T-helper 1 cell (primary cell): ENCODE measurements at places on chromosomes 4 and X.

DNA sequence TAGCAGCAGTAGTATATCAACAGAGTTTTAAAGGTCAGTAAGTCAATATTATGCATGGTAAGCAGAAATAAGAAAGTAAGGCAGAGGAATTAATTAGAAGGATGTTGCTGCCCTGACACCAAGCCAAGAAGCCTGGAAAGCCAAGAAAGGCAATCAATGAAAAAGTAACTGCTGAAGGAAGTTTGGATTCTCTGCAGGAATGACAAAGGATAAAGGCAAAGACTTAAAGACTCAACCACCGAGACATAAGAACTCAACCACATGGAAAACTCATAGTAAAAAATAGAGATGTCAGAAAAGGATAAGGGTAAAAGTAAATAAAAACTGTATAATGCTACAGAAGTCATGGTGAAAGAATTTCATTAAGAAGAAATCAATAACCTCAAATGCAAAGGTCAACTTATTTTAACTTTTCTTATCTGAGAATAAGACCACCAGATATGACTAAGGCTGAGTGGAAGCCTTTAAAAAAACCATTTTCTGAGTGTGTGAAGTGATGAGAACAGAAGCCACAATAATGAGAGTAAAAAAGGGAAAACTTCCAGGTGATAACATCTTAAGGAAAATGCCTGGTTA is 55.2 kb downstream of the NEK1 start:
- no peak for DNase-seq

DNA sequence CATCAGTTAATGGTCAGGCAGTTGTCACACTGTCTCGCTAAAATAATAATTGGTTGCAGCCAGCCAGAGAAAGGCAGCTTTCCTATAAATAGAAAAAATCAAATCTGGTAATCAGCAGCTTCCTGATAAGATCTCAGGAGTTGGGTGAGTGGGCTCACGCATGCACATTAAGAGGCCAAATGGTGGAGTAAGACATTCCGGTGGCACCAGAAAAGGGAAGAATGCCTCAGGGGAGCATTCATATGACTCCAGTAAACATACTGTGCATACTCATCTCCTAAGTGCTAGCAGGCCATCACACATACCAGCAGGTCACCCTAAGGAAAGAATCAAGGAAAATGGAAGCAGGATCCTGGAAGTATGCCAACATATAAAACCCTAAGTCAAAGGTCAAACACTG is 40.1 kb downstream of the UGT2B15 start:
- no peak for DNase-seq

GRCh38 chr4:86218746-86219473 is 140.9 kb downstream of the MAPK10 start:
- no peak for DNase-seq

DNA sequence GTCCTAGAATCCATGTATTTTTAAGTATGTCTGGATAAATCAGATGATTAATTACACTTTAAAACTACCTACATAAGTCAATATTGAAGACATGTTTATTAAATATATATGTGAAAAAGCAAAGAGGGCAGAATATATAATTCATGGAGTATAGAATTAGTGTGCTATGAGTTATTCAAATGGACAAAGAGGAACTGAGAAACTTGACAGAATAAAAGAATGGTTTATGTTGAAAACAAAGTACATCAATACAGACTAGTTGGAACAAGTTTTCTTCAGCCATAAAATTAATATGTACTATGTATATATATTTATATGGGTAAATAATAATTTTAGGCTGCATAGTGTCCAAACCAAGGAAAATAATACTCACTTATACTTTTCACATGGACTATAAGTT is 173.5 kb downstream of the NPFFR2 start:
- DNase-seq: no peak

DNA sequence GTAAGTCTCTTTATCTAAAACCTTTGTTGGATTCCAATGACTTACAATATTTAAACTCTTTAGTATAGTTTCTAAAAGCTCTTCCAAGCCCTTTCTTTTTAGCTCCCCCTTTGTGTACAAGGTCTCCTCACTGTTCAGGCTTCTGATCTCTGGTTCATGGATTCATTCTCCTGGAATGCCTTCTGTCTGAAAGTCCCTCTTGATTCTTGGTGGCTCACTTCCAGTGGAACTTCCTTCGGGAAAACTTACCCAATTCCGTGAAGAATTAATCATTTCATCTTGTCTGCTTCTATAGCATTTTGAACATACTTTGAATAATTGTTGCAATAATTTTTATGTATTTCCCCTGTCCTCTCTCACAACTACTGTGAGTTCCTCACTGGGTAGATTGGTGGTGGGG is 3.6 kb downstream of the ARHGAP24 start:
- DNase-seq: no peak
